ENCODE measurements at places on chromosomes 12 and 14.

- no peak for DNase-seq
These were observed 213.8 kb downstream of the ATXN7L3B start for GRCh38 chr12:74751441-74751840.

DNA sequence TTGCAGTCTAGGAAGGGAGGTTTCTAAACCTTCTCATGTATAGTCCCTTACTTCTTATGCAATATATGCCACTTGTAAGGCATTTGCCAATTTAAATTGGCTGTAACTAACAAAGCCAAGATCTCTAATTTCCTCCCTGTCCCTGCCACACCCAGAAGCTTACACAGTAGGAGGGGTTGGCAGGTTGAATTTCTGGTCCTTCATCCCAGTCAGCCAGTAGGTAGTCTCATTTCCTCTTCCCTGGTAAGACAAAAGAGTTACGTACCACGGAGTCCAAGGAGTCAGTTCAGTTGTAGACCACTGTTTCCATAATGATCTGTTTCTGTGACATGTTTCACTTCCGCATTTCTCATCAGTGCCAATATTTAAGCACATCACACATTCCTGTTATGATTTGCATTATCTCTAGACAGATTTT is 47.0 kb upstream of the PLBD1 start:
- DNase-seq: no peak

DNA sequence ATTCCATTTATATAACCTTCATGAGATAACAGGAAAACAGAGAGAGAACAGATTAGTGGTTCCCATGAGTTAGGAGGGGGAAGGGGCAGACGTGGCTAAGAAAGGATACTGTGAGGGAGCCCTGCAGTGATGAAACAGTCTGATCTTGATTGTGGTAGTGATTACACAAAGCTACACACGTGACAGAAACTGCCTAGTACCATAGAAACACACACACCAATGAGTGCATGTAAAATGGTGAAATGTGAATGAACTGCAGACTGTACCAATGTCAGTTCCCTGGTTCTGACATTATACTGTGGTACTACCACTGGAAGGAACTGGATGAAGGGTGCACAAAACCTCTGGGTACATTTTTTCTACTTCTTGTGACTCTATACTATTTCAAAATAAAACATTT is 36.9 kb downstream of the NRDE2 start:
- no peak for DNase-seq

GRCh38 chr12:49912345-49913255 is 8.9 kb upstream of the FAIM2 start:
- DNase-seq: no peak

GRCh38 chr14:100677554-100678468 is 48.9 kb upstream of the DLK1 start:
- DNase-seq: no peak

DNA sequence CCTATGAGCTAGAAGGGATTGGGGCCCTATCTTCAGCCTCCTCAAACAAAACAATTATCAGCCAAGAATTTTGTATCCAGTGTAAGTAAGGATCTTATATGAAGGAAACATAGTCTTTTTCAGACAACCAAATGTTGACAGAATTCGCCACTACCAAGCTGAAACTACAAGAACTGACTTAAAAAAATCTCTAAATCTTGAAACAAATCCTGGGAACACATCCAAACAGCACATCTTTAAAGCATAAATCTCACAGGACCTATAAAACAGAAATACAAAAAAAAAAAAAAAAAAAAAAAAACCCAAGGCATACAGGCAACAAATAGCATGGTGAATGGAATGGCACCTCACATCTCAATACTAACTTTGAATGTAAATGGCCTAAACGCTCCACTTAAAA is 41.3 kb upstream of the LMNTD1 start:
- no peak for DNase-seq

DNA sequence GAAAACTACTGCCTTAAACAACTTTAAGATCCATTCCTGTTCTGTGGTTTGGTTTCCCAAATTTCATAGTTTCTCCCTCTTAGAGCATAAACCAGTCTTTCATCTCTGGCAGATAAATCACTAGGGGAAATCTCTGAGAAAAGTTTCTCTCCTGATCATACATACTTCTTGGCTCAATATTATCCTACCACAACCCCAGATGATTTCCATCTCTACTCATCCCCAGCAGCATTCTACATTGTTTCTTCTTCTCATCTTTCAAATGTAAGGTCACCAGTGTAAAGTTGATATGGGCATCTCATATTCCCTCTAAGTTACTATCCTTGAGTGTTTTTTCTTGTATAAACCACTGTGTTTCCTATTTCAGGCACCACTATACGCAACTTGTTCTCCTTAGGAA is 45.9 kb upstream of the PLEKHG7 start:
- no peak for DNase-seq
